Uterus (tissue), 4 donors: ENCODE measurements at places on chromosomes 4 and X. TPM values are rescaled to one million over a fixed set of nuclear protein-coding genes. Genes with fewer than 3 reads are reported as not detected.

Gene SASH3
- total RNA-seq, result 2.1 TPM

Gene RNF128
- not detected for total RNA-seq

Gene USP17L13
- not detected for total RNA-seq

Gene SMIM10
- total RNA-seq, result 4.6 TPM

Gene SPACA5
- not detected for total RNA-seq

Gene FAM184B
- total RNA-seq, result not detected

Gene CYP2U1
- total RNA-seq, result 16.6 TPM

Gene CDKL2
- not detected for total RNA-seq

Gene DDX53
- not detected for total RNA-seq

- DNase-seq, result no peak
Measured at GRCh38 chr4:91114386-91114785, 987.2 kb downstream of the CCSER1 start.

DNA sequence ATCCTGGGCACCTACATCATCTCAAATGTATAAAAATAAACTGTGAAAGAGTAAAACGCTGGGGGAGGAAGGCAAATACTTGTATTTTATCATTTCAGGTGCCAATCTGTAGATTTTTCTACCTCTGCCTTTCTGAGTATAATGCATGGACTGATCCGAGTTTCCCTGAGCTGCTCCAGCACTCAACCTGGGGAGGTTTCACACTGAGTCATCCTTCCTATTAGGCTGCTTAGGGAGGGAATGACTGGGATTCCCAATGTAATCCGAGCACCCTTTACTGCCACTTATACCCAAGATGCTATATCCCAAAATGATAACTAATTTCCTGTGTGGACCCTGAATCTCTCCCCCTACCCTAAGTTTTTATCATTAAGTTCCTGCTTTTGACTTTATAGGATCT lies 126.6 kb downstream of the HNRNPD start:
- DNase-seq, result no peak

DNA sequence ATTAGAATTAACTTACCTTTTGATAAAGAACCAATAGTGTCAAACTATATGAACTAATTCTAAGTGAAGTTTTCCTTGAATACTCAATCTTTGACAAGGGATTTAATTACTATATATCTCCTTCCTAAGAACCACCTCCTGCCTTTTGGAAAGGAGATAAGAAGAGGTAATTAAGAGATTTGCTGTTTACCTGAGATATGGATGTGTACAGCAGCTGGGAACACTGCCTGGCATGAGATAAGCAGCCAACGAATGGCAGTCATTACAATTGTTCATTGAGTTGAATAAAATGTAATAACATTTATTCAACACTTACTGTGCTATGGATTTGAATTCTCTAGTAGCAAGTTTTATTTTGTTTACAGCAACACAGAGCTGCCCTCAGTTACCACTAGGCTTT lies 407.1 kb downstream of the SPOCK3 start:
- no peak for DNase-seq

DNA sequence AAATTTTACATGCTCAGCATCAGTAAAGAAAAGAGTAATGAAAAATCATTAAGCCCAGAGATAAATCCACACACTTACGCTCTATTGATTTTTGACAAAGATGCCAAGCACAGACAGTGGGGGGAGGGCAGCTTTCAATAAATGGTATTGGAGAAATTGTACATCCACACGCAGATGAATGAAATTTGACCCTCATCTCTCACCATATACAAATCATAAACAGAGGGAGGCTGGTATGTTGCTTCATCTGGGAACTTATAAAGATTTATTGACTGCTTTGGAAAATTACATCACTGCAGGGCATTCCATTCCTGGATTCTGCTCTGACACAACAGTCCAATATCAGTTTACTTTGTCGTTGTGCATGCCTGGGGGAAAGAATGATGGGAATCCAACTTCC lies 58.4 kb upstream of the XAGE1A start:
- DNase-seq, result no peak

- DNase-seq, result no peak
Measured at GRCh38 chr4:32140636-32141035, 1420.5 kb downstream of the PCDH7 start.

GRCh38 chr4:156642161-156642560 lies 329.4 kb downstream of the PDGFC start:
- DNase-seq, result no peak

DNA sequence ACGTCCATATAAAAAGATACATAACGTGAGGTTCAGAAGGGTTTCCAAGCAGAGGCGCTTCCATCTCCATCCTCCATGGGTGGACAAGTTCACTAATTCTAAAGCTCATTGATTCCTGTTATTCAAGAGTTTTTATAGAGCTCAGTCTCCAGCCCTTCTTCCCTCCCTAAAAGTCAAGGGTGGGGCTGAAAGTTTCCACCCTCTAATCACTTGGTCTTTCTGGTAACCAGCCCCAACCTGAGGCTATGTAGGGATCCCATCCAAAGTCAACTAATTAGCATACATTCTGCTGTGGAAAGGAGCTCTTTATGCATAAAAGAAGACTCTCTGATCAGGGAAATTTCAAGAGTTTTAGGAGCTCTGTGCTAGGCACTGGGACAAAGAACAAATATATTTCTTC lies 46.9 kb upstream of the VEGFC start:
- DNase-seq, result no peak

GRCh38 chr4:155552180-155552579 lies 114.5 kb upstream of the GUCY1A1 start:
- DNase-seq, result no peak

- DNase-seq, result no peak
Measured at GRCh38 chr4:158993891-158994290, 109.0 kb upstream of the RAPGEF2 start.

- no peak for DNase-seq
Measured at GRCh38 chr4:26044983-26045382, 131.0 kb downstream of the SMIM20 start.

DNA sequence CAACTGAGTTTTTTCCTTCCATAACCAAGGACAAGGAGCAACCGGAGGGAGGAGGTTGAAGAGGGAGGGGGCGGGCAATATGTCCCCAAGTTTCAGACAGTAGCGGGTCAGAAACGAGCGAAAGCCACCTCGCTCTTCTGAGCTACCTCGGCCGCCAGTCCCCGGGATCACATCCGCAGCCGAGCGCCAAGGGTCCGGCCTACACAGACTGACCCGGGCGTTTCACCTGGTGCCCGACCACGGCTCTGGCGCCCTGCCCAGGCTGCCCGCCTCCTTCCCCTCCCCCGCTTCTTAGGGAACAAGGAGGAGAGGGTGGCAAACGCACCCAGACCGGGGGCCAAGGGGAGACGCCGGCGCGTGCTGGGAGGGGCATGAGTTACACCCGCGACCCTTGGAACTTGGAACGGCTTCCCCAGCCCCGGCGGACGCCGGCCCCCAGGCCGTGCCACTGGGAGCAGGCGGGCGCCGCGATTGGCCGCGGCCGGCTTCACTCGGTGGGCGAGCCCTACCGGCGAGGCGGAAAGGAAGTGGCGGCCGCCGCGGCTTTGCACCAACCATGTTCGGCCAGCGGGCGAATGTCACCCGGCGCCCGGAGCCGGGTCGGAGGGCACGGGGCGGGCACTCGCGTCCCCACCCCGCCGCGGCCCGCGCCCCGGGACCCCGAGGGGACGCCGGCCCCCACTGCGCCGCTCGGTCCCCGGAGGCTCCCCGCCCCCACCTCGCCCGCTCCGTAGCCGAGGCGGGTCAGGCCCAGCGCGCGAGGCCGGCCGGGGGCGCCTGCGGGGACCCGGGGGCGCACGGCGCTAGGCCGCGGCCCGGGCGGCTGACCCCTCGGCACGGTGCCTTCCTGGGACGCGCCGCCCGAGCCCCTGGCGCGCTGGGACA lies 1.5 kb downstream of the IRF2 start:
- peak; percentile 70 for DNase-seq

GRCh38 chr4:61741327-61742096 lies 541.4 kb downstream of the ADGRL3 start:
- no peak for DNase-seq
